Stimulated activated CD4-positive, alpha-beta T cell treated with anti-CD3 and anti-CD28 coated beads, Interleukin-2, amount 100 ng/mL, for 4 hours (primary cell): ENCODE measurements at places on chromosomes 3 and 15.

GRCh38 chr15:74768099-74768770 lies 13.6 kb upstream of the CSK start:
- no peak for DNase-seq

DNA sequence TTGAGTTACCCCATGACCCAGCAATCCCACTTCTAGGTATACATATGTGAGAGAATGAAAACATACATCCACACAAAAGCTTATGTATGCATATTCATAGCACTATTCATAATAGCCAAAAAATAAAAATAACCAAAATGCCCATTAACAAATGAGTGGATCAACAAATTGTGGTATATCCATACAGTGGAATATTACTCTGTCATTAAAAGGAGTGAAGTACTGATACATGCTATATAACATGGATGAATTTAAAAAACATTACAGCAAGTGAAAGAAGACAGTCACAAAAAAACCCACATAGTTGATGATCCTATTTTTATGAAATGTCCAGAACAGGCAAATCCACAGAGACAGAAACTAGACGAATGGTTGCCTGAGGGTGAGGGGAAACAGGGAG lies 5.2 kb downstream of the C3orf20 start:
- no peak for DNase-seq

GRCh38 chr3:55147856-55148720 lies 220.2 kb upstream of the LRTM1 start:
- no peak for DNase-seq

DNA sequence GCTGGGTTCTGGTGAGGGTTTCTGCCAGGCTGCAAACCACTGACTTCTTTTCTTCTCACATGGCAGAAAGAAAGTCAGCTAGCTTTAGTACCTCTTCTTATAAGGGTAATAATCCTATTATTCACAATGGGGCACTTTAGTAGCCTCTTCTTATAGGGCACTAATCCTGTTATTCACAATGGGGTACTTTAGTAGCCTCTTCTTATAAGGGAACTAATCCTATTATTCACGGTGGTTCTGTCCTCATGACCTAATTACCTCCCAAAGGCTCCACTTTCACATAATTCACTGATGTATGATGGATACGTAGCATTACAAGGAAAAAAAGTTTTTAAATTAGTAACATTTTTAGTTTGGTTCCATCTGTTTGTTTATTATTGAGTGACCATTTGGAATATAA lies 671.3 kb downstream of the NSUN3 start:
- DNase-seq, result no peak

DNA sequence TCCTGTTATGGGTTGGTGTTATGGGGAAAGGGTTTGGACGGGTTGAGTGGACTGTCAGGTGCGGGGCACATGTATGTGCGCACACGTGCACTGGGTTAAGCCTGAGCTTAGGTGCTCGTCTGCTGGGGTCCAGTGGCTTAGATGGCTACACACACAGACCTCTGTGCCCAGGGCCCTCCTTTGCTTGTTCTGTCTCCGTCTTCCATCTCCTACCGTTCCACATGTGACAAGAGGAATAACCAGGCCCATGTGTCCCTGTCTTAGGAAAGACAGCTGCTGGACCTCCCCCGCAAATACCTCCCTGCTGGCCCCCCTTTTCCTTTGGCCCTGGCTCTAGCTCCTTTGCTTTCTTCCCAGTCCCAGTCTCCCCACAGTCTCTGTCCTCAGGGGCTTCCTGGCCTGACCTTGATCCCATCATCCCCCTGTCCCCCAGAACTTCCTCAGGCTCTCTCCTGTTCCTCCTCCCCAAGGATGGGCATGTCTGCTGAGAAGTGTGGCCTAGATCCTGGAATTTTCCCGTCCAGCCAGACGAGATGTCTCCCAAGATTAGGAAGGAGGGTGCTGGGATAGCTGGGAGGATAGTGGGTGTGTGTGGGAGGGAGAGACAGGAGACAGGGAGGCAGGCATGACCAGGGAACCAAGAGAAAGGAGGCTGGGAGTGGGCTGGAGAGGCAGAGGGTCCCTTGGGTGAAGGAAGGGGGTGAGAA lies 797 bp upstream of the THPO start:
- DNase-seq, result no peak

GRCh38 chr15:31437686-31438085 lies 111.1 kb downstream of the KLF13 start:
- DNase-seq, result peak; percentile 38
